ENCODE measurements at places on chromosomes 16 and 17.

- DNase-seq, result no peak
Measured at GRCh38 chr16:27518226-27518625, 31.5 kb downstream of the GTF3C1 start.

DNA sequence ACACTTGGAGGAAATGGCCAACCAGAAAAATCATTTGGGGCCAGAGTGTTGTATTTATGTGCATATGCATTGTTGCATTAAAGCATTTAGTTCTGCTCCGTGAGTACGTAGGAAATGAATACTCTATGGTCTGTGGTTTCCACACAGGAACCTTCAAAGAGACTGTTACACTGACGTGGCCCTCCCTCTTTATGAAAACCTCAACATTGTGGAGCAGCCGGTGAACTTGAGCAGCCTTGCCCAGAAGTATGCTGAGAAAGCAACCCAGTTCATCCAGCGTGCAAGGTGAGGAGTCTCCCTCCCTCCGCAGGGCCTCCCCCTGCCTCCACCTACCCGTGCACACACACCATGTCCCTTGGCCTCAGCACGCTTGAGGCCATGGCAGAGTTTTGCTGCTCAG lies 65.2 kb downstream of the ARSG start:
- DNase-seq, result no peak

GRCh38 chr16:70156207-70156978 lies 17.2 kb upstream of the CLEC18C start:
- no peak for DNase-seq

DNA sequence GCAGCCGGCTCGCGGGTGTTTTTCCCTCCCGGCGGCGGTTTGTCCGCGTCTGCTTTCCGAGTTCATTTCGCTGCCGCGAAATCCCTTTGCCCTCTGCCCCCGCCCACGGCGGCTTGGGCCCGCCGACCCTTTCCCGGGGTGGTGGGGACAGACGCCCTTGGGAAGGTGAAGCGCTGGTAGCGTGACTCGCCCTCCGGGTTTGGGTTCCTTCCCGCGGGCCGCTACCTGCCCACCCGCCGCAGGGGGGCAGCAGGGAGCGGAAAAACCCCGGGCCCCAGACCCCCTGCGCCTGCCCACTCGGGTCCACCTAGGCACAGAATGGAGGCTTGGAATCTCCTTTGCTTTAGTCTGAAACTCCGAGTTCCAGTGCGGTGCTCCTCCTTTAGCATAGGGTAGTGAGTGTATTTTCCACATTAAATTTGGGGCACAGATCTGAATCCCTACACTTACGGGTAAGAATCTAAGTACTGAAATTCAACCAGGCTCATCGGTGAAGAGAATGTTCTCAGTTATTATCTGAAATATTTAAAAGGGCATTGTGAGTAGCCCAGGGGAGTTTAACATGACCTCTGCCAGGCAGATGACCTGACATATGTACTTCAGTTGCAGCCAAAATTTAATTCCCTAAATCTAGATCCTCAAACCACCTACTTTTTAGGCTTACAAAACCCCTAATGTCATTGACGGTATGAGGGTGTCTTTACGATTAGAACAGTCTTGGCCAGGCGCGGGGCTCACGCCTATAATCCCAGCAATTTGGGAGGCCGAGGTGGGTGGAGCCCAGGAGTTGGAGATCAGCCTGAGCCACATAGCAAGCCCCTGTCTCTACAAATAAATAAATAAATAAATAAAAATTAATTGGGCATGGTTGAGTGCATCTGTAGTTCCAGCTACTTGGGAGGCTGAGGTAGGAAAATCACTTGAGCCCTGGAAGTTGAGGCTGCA lies 1.0 kb downstream of the NME2 start:
- no peak for DNase-seq

GRCh38 chr16:10578474-10579316 lies 1.7 kb downstream of the EMP2 start:
- no peak for DNase-seq

DNA sequence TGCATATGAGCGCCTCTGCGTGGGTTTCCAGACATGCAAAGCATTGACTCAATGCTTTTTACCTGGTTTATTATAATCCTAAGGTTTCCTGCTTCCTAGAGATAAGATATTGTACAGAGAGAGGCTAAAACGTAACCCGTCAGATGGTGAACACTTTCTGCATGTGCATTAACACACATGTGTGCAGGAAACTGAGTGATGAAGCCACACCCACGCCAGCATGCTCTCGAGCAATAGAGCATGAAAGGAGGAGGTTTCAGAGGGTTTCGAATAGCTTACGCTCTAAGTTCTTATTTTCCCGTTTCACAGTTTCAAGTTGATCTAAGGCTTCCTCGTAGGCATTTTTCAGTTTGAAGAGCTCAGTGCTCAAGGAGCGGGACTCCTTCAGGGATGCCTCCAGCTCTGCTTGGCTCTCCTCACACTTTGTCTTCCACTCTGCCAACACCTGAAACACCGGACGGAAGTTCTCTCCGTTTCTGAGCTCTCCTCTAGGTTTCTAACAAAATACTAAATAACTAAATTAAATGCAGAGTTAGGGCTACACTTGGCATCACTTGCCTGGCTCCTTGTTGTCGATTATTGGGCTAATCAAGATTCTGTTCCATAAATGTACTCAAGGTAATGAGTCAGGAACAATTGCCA lies 23.2 kb downstream of the MYH3 start:
- no peak for DNase-seq

DNA sequence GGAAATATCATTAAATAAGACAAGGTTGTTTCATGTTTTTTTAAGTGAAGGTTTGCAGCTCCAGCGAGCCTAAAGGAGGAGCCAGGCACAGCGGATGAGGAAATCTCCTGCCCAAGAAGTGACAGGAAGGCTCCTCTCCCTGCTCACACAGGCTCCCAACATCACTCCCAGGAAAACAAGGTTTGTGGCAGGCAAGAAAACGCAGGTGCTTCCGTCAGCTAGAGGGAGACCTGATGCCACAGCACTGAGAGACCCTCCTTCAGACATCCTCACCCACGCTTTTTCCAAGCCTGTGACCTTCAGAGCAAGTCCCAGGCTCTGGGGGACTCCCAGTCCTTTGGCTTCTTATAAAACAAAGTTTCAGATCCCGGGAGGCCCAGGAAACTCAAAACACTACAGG lies 89.7 kb downstream of the ZNF423 start:
- no peak for DNase-seq

GRCh38 chr16:56603589-56603988 lies 4.8 kb upstream of the MT2A start:
- DNase-seq, result peak; percentile 43

GRCh38 chr16:64925166-64925565 lies 196.7 kb downstream of the CDH11 start:
- DNase-seq, result no peak

DNA sequence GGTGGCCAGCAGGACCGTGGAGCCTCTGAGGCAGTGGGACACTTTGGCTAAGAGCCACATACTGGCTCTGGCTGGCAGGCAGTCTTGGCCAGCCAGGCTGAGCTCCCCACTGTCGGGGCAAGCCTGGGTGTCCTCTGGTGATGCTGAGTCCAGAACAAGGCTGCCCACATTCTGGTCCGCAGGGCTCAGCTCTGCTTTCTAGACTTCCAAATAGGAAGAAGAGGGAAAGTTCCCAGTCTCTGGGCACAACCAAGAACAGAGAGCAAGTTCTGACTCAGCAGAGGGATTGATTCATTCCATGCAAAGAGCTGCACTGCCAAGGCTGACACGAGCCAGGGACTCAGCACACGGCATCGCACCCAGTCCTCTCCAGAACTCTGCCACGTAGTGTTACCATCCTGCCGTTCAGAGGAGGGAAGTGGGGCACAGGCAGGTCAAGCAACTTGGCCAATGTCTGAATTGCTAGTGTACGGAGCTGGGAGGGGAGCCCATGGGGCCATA lies 58.9 kb downstream of the NOS2 start:
- DNase-seq, result no peak

GRCh38 chr17:27630607-27631410 lies at the start of gene LGALS9:
Gene LGALS9 (plus strand): TSS chr17:27631188. CDS start chr17:27631266, 78 bp downstream.
- peak; percentile 11 for DNase-seq

DNA sequence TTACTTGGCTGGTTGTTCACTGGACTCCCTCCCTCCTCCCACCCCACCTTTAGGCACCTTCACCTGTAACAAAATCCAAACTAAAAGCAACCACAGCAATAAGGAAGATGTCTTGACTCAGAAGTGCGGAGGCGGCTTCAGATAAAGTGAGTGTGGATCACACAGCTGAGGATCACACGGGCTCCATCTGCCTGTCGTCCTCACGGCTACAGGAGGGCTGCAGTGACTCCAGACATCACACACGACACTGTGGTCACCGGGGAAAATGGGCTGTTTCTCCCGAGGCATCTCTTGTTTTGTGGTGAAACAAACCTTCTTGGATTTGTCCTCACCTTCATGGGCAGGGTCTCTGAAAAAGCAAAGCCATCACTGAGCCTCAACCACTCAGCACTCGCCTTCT lies 7.9 kb upstream of the ACSF3 start:
- no peak for DNase-seq

GRCh38 chr17:59783221-59784047 lies 76.0 kb downstream of the VMP1 start:
- no peak for DNase-seq

DNA sequence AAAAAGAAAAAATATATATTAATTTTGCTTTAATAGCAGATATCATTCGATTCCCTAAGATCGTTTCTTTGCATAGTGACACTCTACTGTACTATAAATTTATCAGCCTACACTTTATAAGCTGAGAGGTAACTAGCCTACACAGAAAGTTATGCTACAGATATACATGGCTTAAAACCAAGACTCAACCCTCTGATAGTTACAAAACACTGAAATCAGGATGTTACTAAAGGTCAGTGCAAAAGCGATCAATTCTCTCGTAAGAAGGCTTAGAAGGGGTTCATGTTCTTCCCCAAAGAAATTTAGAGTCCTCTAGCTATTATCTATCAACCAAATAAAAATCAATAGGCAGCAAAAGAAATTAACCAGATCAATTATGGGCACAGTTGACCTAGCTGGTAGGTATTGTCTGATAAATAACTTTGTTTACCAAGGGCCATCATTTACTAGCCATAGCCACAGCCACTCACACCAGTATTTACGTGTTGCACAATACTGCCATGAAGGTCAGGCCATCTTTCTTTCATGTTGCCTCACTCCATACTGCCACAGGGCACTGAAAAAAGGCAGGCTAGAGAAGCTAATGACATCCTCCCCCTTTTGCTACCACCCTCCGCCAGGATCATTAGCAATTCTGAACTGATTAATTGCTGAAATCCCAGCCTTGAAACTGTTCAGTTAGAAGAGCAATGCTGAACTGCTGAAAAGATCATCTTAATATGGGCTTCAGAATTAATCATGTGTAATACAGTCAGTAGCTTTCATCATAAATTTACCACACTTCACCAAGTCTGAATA lies 43.7 kb downstream of the RND2 start:
- DNase-seq, result no peak

DNA sequence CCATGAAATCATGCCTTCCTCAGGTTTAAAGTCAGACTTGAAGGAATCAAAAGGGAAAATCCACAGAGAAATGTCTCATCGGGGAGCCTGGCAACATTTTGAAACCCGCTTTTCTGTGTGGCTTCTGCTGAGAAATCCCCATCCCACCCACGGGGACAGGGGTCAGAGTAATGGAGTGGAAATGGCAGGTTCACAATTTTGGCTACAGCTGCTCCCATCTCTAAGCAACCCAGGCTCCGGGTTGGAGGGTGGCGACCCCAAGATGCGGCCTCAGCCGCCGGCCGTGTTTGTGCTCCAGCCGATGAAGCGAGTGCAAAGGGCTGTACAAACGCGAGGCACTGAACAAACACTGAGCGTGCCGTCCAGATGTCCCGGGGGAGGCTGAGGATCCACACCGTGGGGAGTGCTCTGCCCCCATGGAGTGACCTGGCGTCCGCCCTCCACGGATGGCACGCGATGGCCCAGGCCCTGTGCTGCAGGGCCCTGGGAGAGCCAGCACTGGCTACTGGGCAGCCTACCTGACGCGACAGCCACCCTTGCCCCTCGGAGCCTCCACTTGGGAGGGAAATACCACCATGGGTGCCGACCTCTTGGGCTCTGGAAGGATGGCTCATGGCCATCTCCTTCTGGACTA lies 22.2 kb downstream of the SLC43A2 start:
- no peak for DNase-seq

- no peak for DNase-seq
Measured at GRCh38 chr16:53925526-53925925, 221.6 kb downstream of the FTO start.

- no peak for DNase-seq
Measured at GRCh38 chr17:35804658-35805192, 4.6 kb upstream of the TAF15 start.

DNA sequence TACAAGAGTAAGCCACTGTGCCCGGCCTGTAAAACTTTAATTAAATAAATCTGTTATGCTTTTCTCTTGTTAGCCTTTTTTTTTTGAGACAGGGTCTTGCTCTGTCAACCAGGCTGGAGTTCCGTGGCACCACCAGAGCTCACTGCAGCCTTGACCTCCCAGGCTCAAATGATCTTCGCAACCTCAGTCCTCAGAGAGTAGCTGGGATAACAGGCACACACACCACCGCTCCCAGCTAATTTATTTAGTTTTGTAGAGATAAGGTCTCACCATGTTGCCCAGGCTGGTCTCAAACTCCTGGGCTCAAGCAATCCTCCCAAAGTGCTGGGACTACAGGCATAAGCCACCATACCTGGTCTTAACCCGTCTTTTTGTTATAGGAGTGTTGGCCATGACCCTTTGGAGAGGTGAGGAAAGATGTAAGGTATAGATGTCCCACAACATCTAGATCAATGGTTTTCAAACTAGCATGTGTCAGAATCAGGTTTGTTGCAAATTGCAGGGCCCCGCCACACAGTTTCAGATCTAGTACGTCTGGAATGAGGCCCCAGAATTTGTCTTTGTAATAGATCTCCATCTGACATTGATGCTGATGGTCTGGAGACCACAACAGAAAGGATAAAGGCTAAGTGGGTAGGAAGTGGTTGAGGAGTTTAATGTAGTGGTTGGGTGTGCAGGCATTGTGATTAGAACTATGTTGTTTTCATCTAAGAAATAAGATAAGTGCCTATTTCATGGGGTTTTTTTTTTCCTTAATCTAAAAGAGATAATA lies 4.3 kb upstream of the GGA2 start:
- no peak for DNase-seq

- peak; percentile 1 for DNase-seq
Measured at GRCh38 chr16:66275775-66276428, 90.6 kb upstream of the CDH5 start.

DNA sequence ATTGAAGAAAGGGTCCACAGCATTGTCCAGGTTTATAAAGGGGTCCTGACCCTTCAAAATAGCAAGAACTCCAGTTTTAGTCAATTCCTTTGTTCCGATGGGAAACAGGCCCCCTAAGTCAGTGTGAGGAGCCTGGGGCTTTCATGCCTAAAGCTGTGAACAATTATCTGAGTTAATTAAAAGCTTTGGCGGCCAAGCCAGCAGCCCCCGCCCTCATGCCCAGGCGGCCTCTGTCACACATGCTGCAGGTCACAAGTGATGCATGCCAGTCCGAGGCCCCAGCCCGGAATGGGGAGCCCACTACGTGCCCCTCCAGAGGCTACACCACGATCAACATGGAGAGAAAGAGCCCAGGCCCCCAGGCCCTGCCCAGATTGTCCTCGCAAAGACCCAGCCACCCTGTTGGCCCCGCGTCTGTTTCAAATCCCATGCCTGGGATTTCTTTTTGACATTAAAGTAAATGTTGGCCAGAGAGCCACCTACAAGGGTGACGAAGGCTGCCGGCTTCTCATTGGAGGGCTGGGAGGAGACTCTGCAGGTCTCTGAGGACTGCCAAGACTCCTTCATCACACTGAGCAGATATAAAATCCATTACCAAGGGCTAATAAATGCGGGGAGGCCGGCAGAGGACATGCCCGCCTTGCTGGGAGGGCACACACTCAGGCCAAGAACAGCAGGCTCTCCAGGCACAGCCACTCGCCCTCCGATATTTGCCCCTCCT lies 14.5 kb upstream of the PITPNM3 start:
- DNase-seq, result no peak

GRCh38 chr17:79391376-79392233 lies 219.2 kb downstream of the RBFOX3 start:
- peak; percentile 37 for DNase-seq

Measured in hippocampal formation (tissue), 2 donors.